ENCODE measurements at places on chromosomes 11 and 22.

DNA sequence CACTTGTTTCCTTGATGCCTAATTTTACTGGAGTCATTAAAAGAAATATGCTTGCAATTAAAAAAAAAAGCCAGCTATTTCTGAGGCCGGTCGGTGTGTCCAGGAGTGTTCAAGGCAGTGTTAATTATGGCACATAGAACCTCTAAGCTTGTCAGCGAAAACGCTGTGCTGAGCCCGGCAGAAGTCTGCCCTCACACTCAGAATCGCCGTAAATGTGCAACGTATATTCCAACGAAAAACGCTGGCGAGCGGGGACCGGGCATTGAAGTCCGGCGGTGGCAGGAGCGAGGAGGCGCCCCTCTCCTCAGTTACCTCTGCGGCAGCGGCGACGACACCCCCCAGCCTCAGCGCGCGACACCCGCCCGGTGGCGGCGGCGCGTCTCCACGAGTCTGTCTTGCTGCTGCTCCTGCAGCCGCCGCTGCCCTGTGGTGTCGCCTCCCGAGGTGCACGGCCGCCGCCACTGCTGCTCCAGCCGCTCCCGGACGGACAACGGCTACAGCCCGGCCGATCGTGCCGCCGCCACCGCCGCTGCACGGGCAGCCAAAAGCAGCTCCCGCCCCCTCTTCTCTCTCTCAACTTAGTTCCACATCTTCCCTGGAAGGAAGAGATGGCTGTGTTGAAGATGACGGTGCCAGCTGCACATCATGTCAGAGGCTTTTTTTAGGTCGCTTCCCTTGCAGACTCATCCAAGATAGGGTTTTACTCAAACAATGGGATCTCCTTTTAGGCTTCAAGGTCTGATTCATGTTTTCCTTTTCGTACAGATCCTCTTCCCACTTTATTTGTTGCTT lies 56.0 kb downstream of the JAM3 start:
- DNase-seq: no peak

DNA sequence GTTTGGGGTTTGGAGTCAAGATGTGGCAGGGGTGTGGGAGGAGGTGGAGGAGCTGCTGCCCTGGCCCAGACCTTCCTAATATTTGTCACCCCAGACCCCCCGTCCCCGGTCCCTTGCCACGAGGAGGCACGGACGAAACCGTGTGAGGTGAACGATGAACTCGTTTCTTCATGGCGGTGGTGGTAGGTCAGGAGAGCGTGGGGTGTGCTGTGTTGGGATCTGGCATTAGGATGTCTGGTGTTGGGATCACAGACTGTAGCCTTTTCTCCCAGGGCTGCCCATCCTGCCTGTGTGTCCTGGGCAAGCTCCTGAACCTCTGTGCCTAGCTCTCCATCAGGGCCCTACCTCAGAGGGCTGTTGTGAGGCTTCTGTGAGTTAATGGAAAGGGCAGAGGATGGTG lies 8.4 kb downstream of the MAPK8IP2 start:
- DNase-seq: no peak

DNA sequence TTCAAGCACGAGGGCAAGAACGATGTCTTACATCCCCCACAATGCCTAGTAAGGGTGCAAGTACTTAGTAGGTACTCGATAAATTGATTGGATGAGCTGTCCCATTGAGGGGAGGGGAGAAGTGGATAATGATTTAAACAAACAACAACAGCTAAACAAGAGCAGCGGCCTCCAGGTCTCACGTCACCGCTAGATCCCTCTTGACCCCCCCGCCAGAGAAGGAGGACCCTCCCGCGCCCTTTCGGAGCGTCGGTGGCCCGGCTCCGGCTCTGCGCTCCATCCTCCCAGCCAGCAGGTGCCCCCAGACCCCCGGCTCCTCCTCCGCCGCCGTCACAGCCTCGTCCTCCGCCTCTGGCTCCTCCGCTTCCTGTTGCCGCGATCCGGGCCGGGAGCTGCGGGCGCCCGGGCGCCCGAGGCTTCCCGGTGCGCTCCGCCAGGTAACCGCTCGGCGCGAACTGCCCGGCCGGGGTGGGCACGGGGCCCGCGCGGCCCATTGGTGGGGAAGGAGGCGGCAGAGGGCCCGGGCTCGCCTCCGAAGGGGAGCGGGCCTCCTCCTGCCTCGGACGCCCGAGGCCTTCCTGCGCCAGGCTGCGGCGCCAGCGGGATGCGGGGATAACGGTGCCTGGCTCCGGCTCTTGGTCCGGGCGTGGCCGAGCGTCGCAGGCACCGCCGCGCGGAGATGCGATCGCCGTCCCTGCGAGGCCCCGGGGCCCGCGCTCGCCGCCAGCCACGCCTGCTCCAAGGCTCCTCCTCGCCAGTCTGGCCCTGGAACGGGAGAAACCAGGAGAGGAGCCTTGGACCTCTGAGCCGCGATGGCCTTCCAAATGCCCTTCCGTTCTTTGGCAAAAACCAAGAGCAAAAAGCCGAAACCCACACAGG lies at the start of gene TLCD5:
Gene TLCD5 (plus strand): TSS at position 368 of the 879 bp plus-strand sequence. CDS start 2,143 bp downstream, outside the sequence.
- DNase-seq: peak; percentile 15

GRCh38 chr11:102495161-102496042 lies 35.1 kb downstream of the MMP7 start:
- no peak for DNase-seq

- DNase-seq: no peak
These were observed 467.1 kb downstream of the MIAT start for GRCh38 chr22:27124351-27124966.

Data from activated T-helper 1 cell treated with anti-CD3 and anti-CD28 coated beads, Interleukin-2, amount 50 U/mL, for 16 hours (primary cell).